ENCODE measurements at places on chromosomes 1 and 21. TPM values are rescaled to one million over a fixed set of nuclear protein-coding genes. Genes with fewer than 3 reads are reported as not detected.

GRCh38 chr1:26283279-26283853, 3.5 kb downstream of the SH3BGRL3 start:
- DNase-seq, result no peak

- no peak for DNase-seq
These were observed 61.3 kb upstream of the CACYBP start for GRCh38 chr1:174938281-174939007.

DNA sequence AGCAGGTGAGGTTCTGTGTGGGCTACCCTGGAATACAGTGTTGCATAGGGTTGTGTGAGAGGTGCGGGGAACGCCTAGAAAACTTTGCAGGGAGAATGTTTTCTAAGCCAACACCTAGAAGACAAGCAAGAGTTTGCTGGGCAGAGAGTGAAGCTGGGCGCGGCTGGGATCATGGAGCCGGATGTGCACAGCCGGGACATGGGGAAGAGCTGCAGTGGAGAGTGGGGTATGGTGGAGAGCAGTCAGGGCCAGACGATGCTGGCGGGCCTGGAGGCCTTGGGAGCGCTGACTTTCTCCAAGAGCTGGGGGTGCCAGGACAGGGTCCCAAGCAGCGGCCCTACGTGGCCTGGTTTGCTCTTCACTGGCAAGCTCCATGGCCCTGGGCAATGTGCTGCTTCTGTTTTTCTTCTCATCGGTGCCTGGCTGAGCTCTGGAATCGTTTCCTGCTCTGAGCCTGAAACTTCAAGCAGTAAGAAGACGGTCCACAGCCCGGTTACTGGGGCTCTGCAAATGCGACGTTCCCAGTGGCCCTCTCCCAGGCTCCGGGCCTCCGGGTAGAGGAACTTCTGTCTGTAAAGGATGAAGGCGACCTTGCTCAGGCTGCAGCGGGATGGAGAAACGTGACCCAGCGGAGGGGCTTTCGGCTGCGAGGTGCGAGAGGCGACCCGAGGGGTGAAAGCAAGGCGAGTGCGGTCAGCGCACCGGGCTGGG, 51.9 kb upstream of the CD34 start:
- DNase-seq, result no peak

GRCh38 chr21:37530901-37531351, 164.4 kb downstream of the DYRK1A start:
- no peak for DNase-seq

DNA sequence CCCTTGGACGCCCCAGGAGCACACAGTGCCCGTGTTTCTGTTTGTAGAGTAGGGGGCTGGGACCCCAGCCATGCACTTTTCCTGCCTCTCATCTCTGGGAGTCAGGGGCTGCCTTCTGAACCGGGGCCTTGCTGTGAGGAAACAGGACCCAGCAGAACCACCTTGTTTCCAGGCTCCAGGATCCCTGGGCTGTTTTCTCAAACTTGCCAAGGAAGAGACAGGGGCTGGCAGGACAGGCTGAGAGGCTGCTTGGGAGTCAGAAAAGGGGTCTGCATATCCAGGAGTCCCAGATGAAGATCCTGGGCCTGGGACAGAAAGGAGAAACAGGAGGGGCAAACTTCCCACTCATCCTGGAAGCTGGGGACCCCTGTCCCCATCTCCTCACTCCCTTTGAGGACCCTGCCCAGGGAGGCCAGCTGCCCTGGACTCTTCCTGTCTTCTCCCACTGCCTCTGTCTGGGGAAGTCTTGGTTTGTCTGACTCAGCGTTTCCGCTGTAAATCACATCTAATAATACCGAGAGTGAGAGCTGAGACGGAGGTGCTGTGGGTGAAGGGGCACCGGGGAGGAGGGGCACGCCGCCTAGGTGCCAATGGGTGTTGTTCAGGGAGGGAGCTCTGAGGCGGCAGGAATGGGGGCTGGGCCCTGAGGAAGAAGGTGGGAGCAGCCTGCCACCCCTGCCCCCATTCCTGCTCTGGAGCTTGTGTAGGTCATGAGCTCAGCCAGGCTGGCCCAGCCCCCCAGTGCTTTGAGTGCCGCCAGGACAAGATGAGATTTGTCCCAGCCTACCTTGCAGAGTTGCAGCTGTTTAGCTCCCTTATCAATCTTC, 16.7 kb downstream of the POU3F1 start:
- no peak for DNase-seq

GRCh38 chr1:182584746-182585145, 4.3 kb downstream of the RNASEL start:
- DNase-seq, result no peak

DNA sequence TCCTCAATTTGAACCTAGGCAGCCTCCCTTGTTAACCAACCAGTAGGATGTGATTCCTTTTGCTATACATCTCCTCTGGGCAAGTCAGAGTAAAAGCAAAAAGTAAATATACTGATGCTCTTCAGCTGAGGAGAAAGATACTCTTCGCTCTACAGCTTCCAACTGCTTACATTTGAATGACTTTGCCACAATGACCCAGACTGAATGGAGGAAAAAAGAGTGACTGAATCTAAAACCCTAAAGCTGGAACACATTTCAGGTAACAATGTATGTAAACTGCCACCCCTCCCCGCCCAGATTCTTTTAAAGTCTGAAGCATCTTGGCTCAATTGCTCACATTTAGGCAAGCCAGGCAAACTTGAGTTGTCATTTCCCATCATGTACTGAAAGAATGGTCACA, 46.1 kb downstream of the SLC16A1 start:
- no peak for DNase-seq

DNA sequence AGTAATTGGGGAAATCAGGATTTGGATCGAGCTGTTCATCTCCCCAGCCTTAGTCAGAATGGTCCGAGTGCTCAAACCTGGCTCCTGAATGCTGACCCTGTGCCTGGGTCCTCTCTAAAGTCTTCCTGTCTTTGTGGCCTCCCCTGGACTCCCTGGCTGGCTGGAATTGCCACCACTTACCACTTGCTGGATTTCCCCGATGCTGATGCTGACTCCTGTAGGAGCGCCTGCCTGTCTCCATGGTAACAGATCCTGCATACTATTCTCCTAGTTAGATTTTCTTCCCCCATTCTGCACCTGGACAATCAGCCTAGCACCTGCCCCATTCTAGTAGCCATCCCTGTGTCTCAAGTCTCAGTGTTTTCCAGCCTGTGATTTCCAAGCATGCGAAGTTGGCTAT, 382.2 kb upstream of the ESRRG start:
- no peak for DNase-seq

- DNase-seq, result no peak
These were observed 12.9 kb downstream of the TTC34 start for GRCh38 chr1:2788506-2789163.

DNA sequence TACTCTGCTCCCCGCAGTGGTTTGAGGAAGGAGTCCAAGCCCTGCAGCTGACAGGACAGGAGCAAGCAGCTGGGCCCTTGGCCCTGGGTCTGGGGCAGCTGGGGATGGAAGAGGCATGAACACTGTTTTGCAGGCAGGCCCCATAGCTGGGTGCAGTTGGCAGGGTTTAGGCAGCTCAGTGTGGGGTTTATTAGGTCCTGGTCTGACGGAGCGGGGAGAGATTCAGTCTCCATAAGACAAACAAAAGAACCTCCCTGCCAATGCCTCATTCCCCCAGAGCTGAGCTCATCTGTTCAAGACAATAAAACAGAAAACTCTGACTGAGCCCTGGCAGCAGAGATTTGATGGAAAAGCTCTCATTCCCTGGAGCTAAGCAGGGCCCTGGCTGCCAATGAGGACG, 37.3 kb downstream of the OLFML2B start:
- no peak for DNase-seq

DNA sequence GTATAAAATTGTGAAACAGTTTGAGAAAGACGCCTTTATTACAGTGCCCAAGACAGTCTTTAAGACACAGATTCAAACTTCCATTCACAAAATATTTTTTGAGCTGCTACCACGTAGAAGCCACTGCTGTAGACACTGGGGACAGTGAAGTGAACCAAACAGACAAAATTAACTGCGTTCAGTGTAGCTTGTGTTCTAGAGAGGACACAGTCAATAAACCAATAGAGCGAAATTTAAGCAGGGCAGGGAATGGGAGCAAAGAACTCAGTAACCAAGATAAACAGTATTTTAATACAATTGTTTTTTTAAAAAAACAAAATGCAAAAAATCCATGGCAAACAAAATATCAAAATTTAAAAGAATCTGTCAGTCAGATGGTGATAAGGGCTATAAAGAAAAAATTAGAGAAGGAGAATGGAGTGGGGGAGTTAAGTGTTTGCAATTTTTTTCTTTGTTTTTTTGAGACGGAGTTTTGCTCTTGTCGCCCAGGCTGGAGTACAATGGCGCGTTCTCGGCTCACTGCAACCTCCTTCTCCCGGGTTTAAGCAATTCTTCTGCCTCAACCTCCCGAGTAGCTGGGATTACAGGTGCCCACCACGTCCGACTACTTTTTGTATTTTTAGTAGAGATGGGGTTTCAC, 719 bp upstream of the PARS2 start:
- DNase-seq, result no peak

GRCh38 chr1:44743211-44743610, 3.6 kb downstream of the KIF2C start:
- DNase-seq, result no peak

DNA sequence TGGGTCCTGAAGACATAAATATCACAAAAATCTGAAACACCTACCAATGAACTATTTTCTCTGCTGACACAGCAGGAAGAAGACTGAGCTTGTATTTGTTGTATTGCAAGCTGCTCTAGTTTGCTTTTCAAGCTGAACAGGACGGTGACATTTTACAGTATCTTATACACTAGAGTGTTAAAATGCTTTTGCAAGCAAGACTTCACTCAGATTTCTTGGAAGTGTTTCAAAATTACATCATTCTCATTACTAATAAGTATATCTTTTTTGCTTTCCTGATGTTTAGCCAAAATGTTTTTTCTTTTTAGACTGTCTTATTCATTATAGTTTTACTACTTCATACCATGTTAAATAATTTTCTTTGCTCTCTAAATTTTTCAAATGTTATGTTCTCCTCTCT, 427.1 kb upstream of the CXADR start:
- DNase-seq, result no peak

- no peak for DNase-seq
These were observed 85.7 kb downstream of the NENF start for GRCh38 chr1:212518188-212519054.

DNA sequence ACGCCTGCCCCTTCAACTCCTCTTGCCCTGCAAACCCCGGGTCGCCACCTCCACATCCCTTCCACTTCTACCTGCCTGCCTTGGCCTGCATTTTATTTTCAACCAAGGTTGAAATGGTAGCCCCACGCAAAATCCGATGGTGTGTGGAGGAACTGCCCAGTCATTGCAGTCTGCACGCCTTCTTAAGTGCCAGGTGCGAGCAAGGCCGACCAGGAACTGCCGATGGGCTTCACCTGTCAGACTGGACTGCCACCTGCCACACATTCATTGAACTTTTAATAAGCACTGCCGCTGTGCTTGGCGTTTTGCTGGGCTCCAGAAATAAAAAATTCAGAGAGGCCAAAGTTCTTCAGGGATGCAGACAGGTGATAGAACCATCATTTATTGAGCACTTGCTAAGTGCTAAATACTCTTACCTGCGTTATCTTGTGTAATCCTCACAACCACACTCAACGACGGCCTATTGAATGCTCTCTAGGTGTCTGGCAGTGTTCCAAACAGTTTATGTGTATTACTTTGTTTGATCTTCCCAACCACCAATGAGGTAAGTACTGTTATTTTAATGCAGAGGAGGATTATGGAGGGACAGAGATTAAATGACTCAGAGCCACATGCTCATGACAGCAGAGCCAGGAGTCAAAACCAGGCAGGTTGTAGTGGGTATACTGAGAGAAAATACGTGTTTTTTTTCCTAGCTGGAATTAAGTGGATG, 36.2 kb downstream of the CACHD1 start:
- DNase-seq, result no peak

- peak; percentile 14 for DNase-seq
These were observed 262.0 kb downstream of the TNR start for GRCh38 chr1:175481126-175482070.

DNA sequence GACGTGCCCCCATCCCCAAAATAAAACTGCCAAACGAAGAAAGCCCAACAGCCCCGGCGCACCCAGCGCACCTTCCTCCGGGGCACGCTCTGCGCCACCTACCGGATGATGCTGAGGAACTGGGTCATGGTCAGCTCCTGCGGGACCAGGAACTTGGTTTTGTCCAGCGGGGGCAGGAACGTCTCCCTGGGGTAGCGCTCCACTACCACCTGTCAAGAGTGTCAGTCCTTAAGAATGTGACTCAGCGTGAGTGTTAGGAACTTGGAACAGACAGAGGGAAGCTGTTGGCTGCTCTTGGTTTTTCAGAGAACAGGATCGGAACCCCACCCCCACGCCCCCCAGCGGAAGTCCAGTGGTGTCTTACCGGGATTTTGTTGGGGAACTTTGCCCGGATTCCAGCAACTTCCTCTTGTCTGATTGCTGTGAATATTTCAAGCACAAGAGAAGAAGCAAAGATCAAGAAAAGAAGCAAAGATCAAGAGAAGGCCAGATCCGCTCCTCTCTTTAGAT, 431 bp downstream of the MAP1LC3C start:
- DNase-seq, result no peak

DNA sequence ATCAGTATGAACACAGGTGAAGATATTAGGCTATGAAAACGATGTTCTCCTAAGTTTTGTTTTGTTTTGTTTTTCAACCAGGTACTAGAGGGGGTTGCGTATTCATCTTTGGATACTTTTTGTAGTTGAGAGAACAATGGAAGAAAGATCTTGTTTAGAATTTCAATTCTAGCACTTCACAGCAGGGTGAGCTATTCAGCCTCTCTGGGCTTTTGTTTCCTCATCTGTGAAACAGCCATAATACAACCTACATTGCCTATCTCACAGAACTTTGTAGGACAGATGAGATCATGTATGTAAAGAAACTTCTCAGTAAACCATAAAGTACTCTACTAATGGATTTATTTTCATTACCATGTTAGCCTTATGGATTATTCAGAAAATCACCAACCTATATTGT, 199.5 kb downstream of the GPATCH2 start:
- no peak for DNase-seq

- no peak for DNase-seq
These were observed 124.2 kb downstream of the KCNJ6 start for GRCh38 chr21:37792046-37792445.

GRCh38 chr1:65812065-65812464, 19.4 kb downstream of the PDE4B start:
- peak; percentile 38 for DNase-seq

DNA sequence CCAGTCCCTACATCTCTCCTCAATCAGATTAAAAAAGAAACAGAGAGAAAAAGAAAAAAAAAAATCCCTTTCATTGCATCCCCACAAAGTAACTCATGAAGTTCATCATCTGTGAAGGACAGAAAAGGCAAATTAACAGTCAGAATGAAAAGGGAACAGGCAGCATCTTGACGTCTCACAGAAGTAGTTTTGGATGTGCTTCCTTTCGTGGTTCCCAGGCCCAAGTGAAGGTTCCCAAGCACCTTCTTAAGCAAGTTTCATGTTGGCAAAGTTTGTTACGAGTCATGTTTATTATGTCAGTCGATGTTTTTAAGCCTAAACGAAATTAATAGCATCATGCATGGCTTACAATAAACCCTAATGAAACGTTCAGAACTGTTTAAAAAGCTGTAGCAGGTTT, 475.2 kb downstream of the SETD4 start:
- DNase-seq, result no peak

GRCh38 chr1:168726281-168726680, 2.7 kb downstream of the DPT start:
- no peak for DNase-seq

PCAT6 gene
- polyA plus RNA-seq, result 1.6 TPM

AQP10 gene
- not detected for polyA plus RNA-seq

C1QTNF12 gene
- 4.8 TPM for polyA plus RNA-seq

THEMIS2 gene
- polyA plus RNA-seq, result 2.0 TPM

SPAG17 gene
- polyA plus RNA-seq, result 3.2 TPM

RGS18 gene
- polyA plus RNA-seq, result 0.95 TPM
